ENCODE measurements at places on chromosomes 11 and 22.
A peak's percentile ranks its signal among the peaks of the same experiment; 100 is the strongest.

GRCh38 chr22:41939981-41940831 is 6.7 kb downstream of the CENPM start:
- DNase-seq: no peak

DNA sequence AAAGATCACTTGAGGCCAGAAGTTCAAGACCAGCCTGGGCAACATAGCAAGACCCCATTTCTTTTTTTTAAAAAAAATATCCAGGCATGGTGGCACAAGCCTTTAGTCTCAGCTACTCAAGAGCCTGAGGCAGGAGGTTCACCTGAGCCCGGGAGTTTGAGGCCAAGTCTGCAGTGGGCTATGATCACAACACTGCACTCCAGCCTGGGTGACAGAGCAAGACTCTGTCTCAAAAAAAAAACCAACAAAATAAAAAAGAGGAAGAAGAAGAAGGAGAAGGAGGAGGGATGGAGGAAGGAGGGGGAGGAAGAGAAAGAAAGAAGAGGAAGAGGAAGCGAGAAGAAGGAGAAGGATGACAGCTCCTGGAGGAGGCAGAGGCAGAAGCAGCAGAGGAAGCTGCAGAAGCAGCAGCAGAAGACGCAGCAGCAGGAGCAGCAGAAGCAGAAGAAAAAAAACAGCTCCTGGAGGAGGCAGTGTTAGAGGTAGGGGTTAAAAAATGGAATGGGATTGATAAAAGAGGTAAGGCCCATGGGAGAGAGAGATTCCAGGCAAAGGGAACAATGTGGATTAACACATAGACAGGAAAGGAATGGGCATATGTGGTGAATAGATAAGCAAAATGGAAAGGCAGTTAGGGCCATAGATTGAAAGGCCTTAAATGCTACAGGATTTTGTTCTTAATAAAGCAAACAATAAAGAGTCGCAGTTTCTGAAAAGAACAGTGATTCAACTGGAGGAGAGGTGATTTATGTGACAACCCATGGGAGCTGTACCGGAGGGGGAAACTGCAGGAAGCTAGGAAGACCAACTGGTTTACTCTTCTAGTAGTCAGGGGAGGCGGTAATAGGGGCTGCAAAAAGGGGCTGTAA is 10.9 kb downstream of the PRCP start:
- DNase-seq: no peak

GRCh38 chr22:27900153-27900552 is 18.9 kb downstream of the PITPNB start:
- no peak for DNase-seq

DNA sequence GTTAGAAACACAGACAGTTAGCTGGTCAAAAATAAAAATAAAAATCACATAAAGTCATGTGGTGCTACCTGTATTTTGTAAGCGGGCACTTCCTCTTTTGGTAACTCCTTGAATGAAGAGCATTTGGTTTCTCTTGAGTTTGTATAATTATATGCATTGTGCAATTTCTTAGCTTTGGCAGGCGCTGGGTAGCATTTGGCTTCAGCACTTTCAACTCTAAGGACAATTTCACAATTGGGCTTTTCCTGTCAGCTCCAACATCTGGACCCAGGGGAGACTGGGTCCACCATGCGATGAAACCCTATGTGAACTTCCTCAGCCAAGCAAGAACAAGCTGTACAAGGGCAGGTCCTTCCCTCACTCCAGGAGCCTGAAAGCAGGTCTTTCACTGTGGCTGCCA is 169.1 kb downstream of the RRAS2 start:
- DNase-seq: no peak

- DNase-seq: no peak
These were observed 17.8 kb upstream of the NEAT1 start for GRCh38 chr11:65404638-65405339.

DNA sequence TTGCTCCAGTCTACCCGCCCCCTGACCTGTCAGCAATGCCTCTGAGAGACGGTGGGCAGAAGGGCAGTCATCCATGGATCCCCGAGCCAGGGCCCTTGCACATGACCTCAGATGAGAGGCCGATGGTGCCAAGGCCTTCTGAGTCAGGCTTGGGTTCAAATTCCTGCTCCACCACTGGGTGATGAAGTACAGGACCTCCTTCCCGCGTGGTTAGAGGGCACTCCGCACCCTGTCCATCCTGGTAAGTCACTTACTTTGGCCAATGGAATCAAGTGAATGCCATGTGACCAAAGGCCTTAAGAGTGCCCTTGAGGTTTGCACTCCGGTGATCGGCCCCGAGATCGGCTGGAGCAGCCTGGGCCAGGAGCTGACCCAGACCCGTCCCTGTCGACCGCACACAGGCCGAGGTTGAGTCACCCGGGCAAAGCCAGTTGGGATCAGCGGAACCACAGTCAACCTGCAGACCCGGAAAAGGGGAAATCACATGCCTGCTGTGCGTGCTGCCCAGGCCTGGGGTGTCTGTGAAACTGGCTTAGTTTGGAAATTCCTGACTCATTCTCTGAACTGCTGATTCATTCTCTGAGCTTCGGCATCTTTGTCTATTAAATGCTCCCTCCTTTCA is 48.9 kb downstream of the RTL6 start:
- DNase-seq: no peak

GRCh38 chr11:94297985-94298576 is 6.3 kb upstream of the IZUMO1R start:
- no peak for DNase-seq

- DNase-seq: no peak
These were observed 6.1 kb upstream of the WNT11 start for GRCh38 chr11:76212086-76213035.

- no peak for DNase-seq
These were observed 15.3 kb upstream of the CAPN5 start for GRCh38 chr11:77051511-77051910.

DNA sequence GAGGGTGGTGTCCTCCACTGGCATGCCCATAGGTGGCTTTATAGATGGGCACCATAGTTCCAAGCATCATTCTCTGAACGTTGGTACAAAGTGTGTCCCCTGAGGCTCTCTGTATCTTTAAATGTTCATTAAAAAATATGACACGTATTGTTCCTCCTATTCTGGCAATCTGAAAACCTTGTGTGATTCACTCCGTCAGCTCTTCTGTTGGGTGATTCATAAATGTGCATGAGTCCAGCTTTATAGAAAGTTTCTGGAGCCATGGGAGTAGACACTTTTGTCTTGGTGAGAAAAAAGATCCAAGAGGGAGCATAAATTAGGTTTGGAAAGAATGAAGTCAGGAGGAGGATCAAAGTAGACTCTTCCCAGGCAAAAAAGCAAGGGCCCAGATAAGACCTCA is 728.8 kb downstream of the NELL1 start:
- no peak for DNase-seq

GRCh38 chr11:103024086-103024485 is 67.9 kb downstream of the DCUN1D5 start:
- DNase-seq: no peak

DNA sequence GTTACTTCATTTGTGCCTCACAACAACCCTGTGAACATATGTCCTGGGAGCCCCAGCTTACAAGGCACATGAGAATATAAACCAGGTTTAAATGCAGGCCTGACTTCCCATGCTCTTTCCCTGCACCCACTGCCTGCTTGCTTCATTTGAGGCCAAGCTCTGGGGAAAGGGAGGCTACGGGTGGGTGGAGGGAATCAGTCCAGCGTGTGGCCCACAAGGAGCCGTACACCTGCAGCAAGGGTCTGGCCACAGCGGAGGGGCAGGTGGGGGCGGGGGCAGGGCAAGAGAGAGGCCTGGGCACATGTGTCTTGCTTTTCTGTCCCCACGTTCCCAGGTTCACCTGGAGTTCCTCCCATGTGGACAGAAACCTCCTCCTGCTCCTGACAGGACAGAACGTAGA is 26.2 kb downstream of the FAM83F start:
- DNase-seq: no peak

DNA sequence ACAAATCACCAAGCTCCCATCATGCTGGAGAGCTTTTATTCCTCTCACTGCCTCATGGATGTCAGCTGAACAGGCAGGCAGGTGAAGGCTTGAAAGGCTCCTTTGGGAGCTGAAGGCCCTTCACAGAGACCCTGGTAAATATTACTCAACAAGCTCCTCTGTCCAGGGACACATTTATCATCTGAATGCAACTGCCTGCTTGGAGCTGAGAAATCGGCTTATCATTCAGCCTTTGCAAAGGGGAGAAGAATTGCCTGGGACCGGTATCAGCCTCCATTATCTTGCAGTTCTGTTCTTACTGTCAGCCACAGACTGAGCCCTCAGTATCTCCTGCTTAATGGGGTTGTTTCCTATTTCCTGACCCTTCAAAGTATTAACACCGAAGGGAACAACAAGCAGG is 113.8 kb upstream of the PITPNB start:
- DNase-seq: no peak

- no peak for DNase-seq
These were observed 12.2 kb upstream of the DCHS1 start for GRCh38 chr11:6667733-6668374.

DNA sequence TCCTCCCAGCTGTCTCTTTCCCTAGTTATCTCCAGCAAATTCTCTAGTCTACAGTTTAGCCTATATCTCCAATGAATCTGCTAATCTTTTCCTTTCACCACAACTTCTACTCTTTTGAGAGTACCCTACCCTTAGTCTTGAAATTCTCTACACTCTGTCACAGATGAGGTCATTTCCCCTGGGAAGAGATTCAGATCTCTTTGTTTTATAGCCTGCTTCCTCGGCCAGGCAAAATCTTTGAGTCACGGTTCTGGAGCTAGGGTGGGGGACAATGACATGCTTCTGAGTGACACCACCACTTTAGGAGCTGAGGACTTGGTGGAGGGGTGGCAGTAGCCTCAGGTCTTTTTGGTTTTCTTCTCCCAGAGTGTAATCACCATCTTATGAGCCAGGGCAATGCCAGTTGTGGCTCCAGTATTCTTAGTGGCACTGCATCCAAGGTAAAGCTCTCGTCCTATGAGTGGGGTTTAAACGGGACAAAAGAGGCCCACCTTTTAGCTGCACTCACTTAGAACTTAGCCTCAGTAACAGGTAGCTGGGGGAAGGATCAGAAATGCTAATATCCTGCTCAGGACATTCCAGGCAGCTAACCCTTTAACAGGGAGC is 98.5 kb upstream of the RRM1 start:
- DNase-seq: no peak

DNA sequence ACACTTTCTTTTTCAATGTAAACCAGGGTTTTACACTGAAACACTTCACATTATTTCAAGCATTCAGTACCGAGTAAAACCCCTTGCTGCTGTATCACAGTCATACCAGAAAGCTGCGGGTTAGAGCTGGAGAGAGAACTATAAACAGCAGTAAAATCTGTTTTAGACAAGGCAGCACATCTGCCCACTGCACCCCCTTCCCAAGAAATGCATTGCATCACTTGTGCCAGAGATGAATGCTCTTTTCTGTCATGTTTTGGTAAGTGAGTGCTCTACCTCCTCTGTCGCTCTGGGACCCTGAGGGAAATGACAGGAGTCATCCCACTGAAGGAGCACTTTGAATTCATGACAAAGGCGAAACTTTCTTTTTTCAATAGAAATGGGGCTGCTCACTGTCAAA is 107.2 kb downstream of the MAML2 start:
- no peak for DNase-seq

DNA sequence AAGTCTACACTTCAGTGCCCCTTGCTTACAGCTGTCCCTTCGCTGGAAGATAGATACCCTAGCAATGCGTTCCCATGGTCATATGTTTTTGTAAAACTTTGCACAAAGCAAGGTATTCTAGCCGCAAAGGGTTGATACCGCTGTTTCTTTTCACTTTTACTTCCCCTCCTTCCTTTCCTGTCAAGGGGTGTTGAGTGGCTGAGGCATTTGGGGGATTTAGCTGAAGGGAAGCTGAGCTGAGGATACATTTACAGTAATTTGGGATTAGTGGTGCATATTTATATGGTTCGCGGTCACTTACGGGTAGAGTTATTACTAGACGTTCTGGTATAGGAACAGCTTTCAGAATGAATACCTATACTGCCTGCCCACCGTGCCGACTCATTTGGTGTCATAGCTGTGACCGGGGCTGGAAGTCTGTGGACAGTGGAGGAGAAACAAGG is 86.9 kb upstream of the WNT11 start:
- DNase-seq: no peak

- peak; percentile 30 for DNase-seq
These were observed 37.8 kb upstream of the CELSR1 start for GRCh38 chr22:46574993-46575910.

- DNase-seq: peak; percentile 42
These were observed 112.6 kb downstream of the ARL14EP start for GRCh38 chr11:30435488-30435887.

DNA sequence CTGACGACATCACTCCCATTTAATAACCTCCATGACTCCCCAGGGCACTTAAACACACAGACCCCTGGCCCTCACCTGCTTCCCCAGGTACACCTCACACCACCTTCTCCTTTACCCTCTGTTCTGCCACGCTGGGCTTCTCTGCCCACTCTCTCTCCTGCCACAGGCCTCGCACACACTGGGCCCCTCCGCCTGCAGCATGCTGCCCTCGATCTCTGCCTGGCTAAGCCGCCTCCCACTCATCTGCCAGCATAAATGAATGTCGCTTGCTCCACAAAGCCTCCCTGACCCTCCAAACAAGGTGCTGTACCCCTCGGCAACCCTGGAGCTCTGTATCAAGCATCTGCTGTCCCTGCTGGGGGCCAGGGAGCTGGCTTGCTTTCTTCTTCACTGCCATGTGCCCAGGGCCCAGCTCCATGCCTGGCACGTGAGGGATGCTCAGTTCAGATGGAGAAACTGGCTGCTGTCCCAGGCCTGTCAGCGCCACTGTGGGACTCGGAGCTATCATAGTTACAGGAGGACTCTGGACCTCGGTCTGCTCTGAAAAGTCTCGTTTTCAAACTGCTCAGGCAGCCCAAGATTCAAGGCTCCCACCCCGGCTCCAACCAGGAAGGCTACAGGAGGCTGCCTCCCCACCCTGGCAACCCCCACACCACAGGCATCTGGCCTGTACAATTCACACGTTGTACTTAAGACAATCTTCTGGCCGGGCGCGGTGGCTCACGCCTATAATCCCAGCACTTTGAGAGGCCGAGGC is 11.9 kb downstream of the TTLL1 start:
- DNase-seq: no peak

DNA sequence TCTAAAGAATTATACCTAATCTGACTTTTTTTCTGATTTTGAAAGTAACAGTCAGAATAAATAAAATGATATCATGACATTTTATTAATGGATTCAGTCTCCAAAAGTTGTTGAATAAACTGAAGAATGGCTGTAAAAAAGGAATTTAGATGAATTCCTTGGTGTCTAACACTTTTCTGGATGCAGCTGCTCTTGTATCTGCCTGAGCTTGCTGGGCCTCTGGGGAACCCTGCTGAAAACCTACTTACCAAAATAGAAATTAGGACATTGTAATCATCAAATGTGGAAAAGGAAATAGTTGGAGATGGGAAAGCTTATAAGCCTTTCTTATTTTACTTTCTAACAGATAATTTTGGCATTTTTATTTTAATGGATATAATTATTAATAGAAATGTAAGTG is 315.7 kb upstream of the ANO5 start:
- no peak for DNase-seq

DNA sequence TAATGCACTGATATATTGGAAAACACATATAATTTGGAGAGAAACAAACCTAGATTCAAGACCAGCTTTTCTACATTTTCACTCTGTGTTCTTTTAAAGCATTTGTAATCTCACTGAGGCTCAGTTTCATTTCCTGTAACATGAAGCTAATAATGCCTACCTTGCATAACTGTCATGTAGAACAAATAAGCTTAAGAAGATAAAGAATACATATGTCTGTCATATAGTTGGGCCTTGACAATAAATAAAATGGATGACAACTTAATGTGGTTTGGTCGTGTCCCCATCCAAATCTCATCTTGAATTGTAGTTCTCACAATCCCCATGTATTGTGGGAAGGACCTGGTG is 35.2 kb upstream of the FIBIN start:
- DNase-seq: no peak

GRCh38 chr22:19149991-19150390 is at the start of gene GSC2:
Gene GSC2, minus strand, starts transcription at chr22:19150292. Its CDS starts 9 bp downstream, at chr22:19150283.
- no peak for DNase-seq
